ENCODE measurements at places on chromosomes 1 and 21.

DNA sequence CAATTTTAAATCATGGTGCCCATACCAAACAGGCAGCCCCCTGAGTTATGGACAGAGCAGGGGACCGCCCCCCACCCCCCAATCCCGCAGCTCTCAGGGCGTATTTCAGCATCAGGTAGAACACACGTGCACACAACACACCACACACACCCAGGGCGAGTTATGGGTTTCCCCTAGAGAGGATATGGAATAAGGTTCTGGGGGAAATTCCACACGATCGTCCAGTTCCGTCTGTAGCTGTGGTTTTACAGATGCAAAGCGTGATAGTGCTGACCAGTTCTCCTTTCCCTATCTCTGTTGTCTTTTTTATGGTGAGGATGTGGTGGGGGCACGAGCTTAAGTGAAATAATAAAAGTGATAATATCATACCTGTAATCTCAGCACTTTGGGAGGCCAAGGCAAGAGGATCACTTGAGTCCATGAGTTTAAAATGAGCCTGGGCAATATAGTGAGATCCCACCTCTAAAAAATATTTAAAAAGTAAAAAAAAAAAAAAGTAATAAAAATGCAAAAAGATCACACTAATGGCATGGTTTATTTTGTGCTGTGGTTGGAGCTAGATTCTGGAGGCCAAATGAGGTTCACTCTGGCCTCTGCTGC is 25.1 kb downstream of the C2CD2 start:
- no peak for DNase-seq

GRCh38 chr1:1510912-1511532 is 940 bp upstream of the ATAD3A start:
- DNase-seq: no peak

- no peak for DNase-seq
Measured at GRCh38 chr1:36863061-36863460, 171.3 kb downstream of the GRIK3 start.

DNA sequence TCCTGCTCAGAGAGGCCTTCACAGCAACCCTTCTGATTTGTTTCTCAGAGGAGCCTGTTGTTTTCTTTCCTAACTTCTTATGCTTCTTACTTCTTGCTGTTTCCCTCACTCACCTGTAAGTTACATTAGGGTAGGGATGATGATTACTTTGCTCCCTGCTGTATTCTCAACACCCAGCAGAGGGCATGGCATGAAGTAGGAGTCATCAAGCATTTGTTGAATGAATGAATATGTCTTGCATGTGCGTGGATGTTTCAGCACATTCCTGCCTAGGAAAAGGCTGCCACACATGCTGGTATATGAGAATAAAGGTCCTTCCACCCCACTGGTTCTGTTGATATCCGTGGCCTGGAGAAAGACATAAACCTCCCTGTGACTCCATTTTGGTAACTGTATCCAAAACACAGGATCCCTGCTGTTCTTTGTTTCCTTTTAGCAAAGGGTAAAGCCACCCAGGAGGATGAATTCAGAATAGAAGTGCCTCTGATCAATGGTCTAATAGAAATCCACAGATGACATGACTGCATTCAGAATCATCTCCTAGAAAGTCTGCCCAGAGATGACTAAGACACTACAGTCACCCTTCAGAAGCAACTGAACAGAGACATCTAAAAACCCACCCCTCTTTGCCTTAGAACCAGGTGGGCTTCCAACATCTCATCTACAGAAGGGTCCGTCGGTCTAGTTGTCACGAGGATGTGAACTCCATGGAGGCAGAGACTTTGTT is 168.8 kb downstream of the ZSCAN20 start:
- DNase-seq: no peak

GRCh38 chr1:116927049-116927798 is 17.5 kb downstream of the PTGFRN start:
- DNase-seq: no peak

GRCh38 chr1:171226747-171227370 is 21.4 kb upstream of the FMO1 start:
- DNase-seq: no peak

GRCh38 chr1:54640863-54641836 is at the start of gene MROH7:
Gene MROH7, plus strand, starts transcription at chr1:54641786. Its CDS starts 11,141 bp downstream, at chr1:54652927.
- DNase-seq: no peak

DNA sequence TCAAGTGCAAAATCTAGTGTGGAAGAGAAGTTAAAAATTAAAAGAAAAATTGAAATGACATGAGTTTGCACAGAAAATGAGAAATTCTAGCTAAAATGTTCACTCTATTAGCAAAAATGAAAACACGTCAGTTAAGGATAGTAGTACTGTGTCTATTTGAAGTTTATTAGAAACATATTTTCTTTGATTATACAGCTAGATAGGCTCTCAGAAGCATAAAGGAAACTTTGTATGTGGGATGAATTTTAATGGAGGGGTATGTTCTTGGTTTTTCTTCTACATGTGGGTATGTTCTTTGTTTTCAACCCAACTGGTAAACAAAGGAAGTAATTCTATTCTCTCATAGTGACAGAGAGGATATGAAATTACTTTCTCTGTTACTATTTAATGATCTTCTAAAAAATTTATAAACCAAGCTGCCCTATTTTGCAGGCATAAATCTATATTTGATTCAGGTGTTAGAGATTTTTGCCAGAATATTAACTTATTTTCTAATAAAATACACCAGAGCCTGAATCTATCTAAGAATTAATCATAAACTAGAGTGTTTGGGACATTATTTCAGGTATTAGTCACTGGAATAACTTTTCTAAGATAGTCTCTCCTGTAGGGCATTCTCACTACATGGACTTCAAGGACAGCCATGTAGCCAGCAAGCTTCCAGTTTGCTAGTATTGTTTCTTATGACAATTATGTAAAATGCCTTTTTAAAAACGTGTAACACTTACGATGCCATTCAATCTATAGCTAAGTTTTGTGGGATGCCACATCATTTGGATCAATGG is 15.8 kb downstream of the GPSM2 start:
- no peak for DNase-seq

DNA sequence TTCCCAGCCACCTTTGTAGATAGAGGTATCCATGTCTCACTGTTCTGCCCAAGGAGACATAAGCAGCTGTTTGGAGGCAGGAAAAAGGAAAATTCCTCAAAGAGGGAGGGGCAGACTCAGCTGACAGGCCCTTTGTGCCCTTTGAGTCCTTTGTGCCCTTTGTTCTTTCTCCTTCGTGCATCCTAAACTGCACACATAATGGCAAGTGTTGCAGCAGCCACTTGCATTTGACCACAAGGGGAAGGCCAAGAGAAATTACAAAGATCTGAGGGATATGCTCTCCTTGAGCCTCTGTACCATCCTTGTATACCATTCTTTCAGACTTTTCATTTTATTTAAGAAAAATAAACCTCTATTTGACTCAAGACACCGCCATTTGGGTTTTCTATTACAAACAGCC is 71.8 kb upstream of the PKN2 start:
- DNase-seq: no peak
